ENCODE measurements at places on chromosomes 1 and 21.

DNA sequence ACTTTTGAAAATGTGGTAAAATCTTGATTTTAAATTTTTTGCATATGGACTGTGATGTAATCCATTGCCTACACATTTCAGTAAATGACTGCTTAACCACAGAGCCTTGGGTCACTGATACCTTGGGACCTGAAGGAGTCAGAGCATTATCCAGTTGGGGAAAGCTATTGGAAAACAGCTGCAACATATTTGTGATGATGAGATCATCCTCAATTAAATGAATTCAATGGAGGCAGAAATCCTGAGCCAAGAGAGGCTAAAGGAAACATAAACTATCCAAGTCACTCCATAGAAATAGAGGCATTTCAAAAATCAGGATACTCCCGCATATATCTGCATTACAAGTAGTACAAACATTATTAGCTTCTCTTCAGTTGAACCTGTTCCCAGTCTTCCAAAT lies 99.8 kb upstream of the PRMT6 start:
- no peak for DNase-seq

DNA sequence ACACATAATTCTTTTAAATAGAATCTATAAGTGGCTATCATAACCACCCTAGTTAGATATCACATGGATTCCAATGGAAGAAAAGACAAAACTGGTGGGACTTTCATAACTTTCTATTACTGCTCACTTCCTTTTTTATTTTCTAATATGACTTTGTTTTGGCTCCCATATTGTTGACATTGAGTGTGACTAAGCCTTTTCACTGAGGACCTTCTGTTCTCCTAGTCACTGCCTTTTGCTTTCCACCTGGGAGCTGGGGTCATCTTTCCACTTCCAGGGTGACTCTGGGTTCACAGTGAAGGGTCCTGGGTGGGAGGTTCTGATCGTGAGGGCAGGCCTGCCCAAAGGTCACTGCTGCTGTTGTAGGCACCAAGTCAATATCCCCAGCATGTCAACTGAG lies 275.8 kb downstream of the TGFB2 start:
- DNase-seq: no peak

- no peak for DNase-seq
These were observed 25.9 kb upstream of the GNPAT start for GRCh38 chr1:231214918-231215680.

DNA sequence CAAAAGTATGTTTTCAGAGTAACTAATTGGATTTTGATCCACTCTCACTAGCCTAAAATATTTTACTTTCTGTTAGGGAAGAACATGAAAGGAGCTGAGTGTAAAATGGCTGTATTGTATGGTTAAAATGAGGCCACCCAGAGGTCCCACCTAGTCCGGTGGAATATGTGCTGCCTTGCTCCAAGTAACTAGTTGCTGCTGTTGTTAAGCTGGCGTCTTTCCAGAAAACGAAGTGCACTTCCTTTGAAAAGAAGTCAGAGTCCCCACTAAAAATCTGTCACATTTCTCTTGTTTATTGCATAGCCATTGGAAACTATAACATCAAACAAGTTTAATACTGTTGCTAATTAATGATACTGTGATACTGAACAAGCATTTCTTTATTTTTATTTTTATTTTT lies 3.2 kb downstream of the SLC25A33 start:
- DNase-seq: peak; percentile 35

DNA sequence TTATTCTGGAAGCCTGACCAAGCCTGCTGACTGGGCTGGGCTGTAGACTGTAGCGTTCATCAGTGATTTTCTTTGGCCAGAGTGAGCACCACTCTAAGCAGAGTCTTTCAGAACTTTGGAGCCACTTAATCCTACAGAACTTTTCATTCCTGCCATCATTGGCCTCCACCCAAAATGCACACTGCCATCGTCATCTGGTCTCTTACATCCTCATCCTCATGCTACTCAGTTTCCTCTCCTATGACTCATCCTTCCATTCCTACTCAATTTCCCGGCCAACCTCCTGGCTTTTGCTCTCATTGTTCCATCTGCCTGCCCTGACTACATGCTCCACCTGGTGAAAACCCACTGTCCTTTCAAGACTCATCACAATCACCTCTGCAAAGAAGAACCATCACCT lies 233.8 kb upstream of the USP25 start:
- DNase-seq: no peak

GRCh38 chr1:241964550-241965282 lies 7.1 kb downstream of the BECN2 start:
- DNase-seq: no peak

Data from DND-41 (cell line).